ENCODE measurements at places on chromosomes 3 and 15. TPM values are rescaled to one million over a fixed set of nuclear protein-coding genes. Genes with fewer than 3 reads are reported as not detected.
A peak's percentile ranks its signal among the peaks of the same experiment; 100 is the strongest.

DNA sequence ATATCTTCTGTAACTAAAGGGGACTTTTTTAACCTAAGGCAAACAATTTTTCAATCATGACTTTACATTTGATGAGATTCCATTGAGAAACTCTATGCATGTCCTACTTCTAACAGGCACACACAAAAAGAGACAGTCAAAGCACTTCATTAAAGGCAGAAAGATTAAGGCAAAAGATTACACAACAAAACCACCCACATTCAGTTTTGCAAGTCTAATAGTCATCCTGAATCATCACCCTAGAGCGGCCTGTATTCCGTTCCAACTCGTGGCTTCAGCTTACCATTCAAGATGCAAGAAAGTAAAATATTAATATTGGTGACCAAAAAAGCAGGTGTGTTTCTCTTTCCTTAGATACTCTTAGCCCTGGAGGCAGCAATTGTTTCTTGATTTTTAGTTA is 205.9 kb downstream of the P3H2 start:
- DNase-seq, result peak; percentile 94

CCR1 gene
- 0.90 TPM for total RNA-seq

GRCh38 chr3:29758434-29759322 is 477.8 kb downstream of the RBMS3 start:
- DNase-seq, result peak; percentile 93

NKTR gene
- 101 TPM for total RNA-seq

COL6A5 gene
- not detected for total RNA-seq

- DNase-seq, result no peak
These were observed 41.1 kb upstream of the AP3B2 start for GRCh38 chr15:82750831-82751180.

DNA sequence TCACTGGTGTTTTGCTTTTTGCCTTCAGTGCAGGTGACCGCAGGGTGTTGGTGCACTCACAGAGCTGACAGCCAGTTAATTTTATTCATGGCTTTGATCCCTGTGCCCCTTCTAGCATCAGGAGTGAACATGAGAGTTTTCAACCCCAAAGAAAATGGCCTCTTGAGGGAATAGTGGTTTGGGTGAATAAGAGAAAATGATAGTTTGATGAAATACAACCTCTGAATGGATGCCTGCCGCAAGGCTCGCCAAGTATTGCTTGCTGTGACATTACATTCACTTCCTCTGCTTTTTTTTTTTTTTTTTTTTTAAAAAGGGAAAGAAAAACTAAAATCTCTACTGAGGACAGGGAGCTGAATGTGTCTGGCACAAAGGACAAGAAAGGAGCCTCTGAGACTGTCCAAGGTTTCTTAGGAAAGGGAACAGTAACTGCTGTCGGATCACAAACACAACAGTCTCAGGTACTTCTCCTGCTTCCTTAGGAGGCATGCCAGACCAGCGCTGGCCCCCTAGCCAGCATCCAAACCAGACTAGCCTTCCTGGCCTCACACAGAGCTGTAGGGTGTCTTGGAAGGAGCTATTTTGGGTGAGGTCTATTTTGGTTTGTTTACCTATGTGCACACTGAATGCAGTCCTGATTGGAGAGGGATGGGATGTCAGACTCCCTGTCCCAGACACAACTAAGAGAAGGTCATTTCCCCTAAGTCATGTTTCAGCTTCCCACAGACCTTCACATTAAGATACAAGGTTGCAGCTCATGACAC is 29.0 kb downstream of the CCDC80 start:
- DNase-seq, result no peak

GRCh38 chr3:17398959-17399551 is 343.4 kb downstream of the TBC1D5 start:
- DNase-seq, result no peak

C3orf20 gene
- total RNA-seq, result not detected

GRCh38 chr3:124829178-124829818 is 57.9 kb downstream of the ITGB5 start:
- DNase-seq, result peak; percentile 66

All from fibroblast of the aortic adventitia (primary cell).